ENCODE measurements at places on chromosomes 5 and 9.

- no peak for DNase-seq
Observed at GRCh38 chr5:126896170-126896702, 119.3 kb downstream of the LMNB1 start.

- DNase-seq, result no peak
Observed at GRCh38 chr9:10921671-10922070, 308.9 kb upstream of the PTPRD start.

DNA sequence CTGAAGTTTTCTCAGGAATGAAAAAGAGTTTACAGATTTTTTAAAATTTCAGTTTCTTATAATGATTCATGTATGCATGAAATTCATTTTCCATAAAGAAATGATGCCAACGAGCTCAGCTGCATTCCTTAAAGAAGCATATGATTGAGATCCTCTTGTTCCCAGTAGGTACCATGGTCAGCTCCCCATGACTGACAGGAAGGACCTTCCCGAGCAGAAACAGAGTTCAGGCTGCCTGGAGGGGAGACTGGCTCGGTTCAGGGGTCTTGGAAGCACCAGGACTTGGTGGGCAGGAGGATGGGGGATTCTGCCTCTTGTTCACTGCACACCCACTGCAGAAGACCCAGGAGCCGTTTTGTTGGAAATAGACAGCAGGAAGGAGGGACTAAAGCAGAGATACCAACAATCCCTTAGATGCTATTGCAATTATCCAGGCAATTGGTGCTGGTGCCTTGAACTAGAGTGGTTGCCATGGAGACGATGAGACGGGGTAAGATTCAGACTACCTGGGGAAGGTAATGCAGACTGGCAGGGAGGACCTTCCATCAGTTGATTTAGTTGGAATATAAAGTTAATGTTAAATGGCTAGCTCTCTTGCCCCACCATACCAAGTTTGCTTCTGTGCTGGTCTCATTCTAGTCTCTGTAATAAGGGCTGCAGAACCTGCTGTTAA, 447.8 kb downstream of the MTRR start:
- no peak for DNase-seq

DNA sequence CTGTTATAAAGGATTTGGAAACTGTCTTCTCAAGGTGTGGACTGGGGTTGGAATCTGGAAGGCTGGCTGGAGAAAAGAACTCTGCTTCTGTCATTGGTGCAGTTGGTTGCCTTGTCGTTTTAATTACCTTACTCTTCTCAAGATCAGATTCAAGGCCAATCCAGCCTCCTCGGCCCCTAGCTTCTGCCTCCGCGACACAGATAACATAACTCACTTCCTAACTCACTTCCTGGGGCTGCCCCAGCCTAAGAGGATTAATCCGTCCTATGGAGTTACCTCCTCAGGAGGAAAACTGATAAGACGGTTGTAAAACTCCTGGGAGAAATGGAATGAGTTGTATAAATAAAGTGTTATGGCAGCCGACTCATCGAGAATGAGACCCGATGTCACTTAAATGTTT, 389.1 kb upstream of the WWC1 start:
- no peak for DNase-seq

GRCh38 chr9:107638521-107639310, 149.1 kb upstream of the KLF4 start:
- no peak for DNase-seq

- DNase-seq, result no peak
Observed at GRCh38 chr5:96857924-96858323, 18.4 kb upstream of the ERAP2 start.

DNA sequence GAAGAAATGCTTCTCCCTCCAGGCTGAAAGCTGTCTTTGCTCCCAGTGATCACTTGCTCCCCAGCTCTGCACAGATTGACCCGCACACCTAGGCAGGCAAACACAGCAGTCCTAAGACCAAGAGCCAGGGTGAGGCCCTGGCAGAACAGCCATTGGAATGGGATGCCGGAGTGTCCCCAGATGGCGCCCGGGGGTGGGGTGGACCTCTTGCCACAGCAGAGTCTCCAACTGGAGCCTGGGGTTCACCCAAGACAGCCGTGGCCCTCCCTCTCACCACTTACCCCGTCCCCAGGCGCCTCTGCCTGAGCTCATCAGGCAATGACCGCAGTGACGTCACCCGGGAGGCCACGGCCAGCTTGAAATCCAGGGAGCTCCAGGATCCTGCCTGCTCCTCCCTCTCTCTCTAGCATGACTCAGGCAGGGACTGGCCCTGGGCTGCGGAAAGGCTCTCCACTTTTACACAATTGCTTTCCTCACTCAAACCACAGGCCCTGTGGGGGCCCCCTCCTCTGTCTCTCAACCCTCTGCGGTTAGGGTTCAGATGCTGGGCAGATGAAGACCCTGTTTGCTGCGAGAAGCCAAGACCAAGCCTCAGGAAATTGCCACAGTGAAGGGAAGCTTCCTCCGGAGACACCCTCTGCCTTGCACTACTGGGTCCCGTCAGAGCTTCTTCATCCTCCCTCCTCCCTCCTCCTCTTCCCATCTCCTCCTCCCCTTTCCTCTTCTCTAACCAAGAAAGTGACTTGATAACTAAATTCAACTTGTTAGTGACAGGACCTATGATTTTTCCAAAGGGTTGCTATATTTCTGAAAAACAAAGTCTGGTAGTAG, 24.3 kb upstream of the PTGES start:
- DNase-seq, result peak; percentile 23

DNA sequence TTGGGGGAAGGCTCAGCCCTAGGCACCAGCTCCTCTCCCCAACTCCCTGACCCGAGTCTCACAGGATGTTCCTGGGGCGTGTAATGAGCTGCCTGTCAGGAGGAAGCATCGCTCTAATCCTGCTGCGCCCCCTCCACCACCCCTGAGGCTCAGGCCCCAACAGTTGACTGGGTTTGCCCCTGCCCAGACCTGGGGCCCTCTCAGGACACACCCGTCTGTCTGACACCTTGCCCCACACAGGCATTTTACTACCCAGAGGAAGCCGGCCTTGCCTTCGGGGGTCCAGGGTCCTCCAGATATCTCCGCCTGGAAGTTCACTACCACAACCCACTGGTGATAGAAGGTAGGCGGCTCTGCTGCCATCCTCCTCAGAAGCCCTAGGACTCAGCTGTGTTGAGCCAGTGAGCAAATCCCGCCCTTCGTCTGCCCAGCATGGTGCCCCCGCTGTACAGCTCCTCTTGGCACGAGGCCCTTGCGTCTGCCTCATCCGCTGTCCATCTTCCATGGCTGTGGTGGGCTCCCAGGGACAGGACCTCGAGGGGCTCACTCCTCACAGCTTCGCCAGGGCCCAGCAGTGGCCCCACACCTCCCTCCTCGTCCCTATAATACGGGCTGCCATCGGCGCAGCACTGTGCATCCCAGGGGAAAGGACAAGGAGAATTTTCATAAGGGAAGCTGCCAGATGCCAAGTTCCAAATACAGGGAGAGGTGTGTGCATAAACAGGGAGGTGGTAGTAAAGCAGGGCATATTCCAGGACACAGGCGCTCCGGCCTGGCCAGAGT, 8.0 kb downstream of the DBH start:
- DNase-seq, result no peak
